Naive B cell (primary cell): ENCODE measurements at places on chromosomes 16 and 17.

- H3K4me1 ChIP-seq = no peaks in the 10 kb centered on the region
- peaks cover 7% of the 10 kb centered on the region for H3K36me3 ChIP-seq
- no peak overlapping the region for H3K27ac ChIP-seq
- no peak for DNase-seq
These were observed 55.0 kb downstream of the SNTB2 start for GRCh38 chr16:69241926-69242325.

- no peaks in the 10 kb centered on the region for H3K36me3 ChIP-seq
- H3K27ac ChIP-seq = no peak overlapping the region
- H3K4me3 ChIP-seq = no peak overlapping the region
- no peak for DNase-seq
- H3K4me1 ChIP-seq = no peaks in the 10 kb centered on the region
These were observed 318.3 kb upstream of the TNRC6C start for GRCh38 chr17:77640252-77640651.

GRCh38 chr17:55090079-55090492 lies 121.5 kb downstream of the STXBP4 start:
- no peak for DNase-seq
- H3K4me1 ChIP-seq = no peaks in the 10 kb centered on the region
- no peaks in the 10 kb centered on the region for H3K27me3 ChIP-seq
- no peak overlapping the region for H3K27ac ChIP-seq
- no peak overlapping the region for H3K4me3 ChIP-seq

GRCh38 chr17:76481071-76481655 lies 13.8 kb downstream of the AANAT start:
- peak; percentile 82 for DNase-seq
- H3K4me1 ChIP-seq = peaks cover 78% of the 10 kb centered on the region
- peaks cover 17% of the 10 kb centered on the region for H3K36me3 ChIP-seq
- peak overlapping the region; percentile 100 for H3K27ac ChIP-seq
- peaks cover 5% of the 10 kb centered on the region for H3K27me3 ChIP-seq

DNA sequence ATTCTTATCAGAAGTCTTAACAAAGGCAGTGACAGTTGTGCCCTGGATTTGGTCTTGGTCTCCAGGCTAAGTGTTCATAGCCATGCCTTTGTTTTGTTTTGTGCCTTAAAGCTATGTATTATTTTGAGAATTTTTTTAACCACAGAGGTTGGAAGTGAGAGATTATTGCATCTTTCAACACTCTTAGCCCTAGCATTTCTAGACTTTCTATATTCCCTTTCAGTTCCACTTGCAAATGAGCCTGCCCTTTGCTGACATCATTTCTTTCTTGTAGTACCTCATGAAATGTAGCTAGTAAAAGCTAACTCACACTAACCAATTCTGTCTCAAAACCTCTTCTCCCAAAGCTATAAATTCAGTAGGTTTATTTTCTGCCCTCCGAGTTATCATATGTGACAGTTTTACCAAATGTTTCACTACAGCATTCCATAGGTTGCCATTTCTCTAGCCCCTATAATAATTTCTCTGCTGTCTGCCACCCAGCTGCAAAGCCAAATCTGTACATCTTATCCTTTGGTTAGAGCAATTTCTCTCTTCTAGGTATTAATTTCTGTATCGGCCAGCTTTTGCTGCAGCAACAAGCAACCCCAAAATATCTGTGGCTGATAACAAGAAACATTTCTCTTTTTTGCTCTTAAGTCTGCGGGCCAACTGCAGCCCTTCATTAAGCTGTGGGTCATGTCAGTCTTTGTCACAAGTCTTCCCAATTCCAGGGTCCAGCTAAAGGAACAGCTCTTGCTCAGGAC lies 14.2 kb upstream of the CCL1 start:
- H3K4me1 ChIP-seq = peaks cover 19% of the 10 kb centered on the region
- no peak overlapping the region for H3K4me3 ChIP-seq
- H3K27me3 ChIP-seq = no peaks in the 10 kb centered on the region
- no peak for DNase-seq

DNA sequence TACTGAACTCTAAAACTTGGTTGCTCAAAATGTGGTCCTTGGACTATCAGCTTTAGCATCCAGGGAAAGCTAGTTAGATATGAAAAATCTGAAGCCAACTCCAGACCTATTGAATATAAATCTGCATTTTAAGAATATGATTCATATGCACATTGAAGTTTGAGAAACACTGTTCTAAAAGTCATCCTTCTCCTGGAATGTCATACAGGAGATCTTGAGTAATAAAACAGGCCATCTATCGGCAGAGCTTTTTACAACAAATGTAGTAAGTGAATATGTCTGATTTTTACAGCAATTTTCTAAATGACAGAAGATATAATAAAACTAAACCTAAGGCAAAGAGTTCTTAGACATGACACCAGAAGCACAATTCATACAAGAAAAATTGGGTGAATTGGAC lies 140.4 kb downstream of the PMP22 start:
- DNase-seq = no peak
- H3K4me1 ChIP-seq = no peaks in the 10 kb centered on the region
- H3K27ac ChIP-seq = no peak overlapping the region
- H3K27me3 ChIP-seq = peaks cover 9% of the 10 kb centered on the region

DNA sequence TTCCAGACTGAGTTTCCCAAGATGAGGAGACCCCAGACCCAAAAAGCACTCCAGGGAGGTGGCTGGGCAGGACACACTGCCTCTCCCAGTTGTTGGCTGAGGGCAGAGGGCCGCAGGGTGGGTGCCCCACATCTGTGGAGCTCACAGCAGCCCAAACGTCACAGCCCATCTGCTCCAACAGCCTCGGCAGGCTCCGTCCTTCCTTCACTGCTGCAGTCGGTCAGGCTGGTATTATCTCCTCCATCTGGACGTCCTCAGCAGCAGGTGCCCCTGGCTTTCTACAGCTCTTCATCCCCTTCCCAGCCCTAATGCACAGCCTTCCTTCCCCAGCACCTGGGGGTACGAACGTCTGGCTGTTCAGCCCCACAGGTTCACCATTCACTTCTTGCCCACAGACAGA lies 55.2 kb downstream of the PRMT7 start:
- no peaks in the 10 kb centered on the region for H3K27me3 ChIP-seq
- H3K36me3 ChIP-seq = no peaks in the 10 kb centered on the region
- H3K4me1 ChIP-seq = peaks cover 51% of the 10 kb centered on the region
- no peak overlapping the region for H3K4me3 ChIP-seq
- no peak overlapping the region for H3K27ac ChIP-seq

DNA sequence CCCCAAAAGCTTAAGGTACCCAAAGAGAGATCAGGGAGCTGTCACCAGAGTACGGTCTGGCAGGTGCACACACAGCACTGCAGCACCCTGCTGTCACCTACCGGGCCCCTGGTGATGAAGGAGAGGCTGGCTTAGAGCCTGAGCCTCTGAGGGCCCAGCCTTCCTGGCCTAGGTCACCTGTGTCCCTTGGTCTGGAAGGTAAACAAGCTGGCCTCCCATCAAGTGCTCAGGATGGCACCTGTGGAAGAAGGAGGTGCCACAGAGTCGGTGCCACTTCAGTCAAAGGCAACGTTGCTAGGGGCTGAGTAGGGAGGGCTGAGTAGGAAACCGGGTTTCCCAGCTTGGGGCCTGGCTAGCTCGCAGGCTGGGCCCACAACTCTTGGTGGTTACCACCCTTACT lies 70.7 kb downstream of the COG7 start:
- DNase-seq = no peak
- no peaks in the 10 kb centered on the region for H3K4me1 ChIP-seq
- no peak overlapping the region for H3K27ac ChIP-seq
- H3K27me3 ChIP-seq = no peaks in the 10 kb centered on the region
- no peak overlapping the region for H3K4me3 ChIP-seq
- H3K36me3 ChIP-seq = no peaks in the 10 kb centered on the region
